ENCODE measurements at places on chromosomes 1 and 21.

- peak; percentile 95 for DNase-seq
Measured at GRCh38 chr1:234699795-234700665, 90.1 kb upstream of the IRF2BP2 start.

GRCh38 chr1:15938628-15939161, 37.2 kb downstream of the ZBTB17 start:
- DNase-seq: no peak

DNA sequence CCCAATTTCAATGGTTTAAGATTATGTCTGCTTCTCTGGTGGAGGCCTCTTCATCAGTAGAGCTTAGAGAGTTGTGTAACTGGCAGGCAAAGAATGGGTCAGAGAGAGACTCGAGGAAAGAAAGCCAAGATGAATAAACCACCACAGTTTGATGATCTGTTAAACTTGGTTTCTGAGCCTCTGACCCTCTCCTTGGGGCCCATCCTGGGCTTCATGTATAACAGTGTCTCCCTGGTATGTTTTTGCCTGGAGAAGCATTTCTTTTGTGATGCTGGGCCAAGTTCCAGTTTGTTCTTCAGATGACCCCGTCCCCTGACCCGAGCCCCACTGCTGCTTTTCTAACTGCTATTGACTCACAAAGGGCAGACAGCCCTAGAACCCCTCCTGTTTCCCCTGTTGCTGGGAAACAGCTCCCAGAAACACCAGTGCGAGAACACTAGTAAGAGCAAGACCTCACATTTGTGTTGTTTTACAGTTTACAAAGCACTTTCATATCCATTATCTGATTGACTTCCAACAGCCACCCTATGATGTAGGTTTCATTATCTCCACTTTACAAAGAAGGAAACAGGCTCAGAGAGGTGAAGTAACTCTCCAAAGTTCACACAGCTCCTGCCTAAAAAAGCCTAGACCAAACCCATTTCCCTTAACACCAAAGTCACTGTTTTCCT, 9.0 kb downstream of the CD2 start:
- DNase-seq: no peak

DNA sequence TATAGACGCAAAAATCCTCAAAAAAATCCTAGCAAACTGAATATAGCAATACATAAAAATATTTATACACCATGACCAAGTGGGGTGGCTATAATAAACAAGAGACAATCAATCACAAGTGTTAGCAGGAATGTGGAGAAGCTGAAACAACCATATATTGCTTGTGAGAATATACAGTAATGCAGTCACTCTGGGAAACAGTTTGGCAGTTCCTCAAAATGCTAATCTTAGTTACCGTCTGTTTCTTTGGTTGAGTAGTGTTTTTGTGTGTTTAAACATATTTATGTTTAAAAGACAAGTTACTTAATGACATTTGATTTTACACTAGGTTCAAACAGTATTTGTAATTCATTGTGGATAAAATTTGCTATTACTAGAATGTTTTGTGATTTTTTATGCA, 792.0 kb downstream of the LTN1 start:
- DNase-seq: no peak

All from suppressor macrophage treated with lipopolysaccharide for 1 hour (primary cell).